ENCODE measurements at places on chromosomes 4 and X. TPM values are rescaled to one million over a fixed set of nuclear protein-coding genes. Genes with fewer than 3 reads are reported as not detected.

- no peak for DNase-seq
Observed at GRCh38 chr4:42628740-42629139, 28.2 kb downstream of the ATP8A1 start.

- DNase-seq: no peak
Observed at GRCh38 chr4:38582889-38583470, 81.0 kb upstream of the KLF3 start.

- no peak for DNase-seq
Observed at GRCh38 chr4:166252487-166253402, 379.7 kb downstream of the TLL1 start.

DNA sequence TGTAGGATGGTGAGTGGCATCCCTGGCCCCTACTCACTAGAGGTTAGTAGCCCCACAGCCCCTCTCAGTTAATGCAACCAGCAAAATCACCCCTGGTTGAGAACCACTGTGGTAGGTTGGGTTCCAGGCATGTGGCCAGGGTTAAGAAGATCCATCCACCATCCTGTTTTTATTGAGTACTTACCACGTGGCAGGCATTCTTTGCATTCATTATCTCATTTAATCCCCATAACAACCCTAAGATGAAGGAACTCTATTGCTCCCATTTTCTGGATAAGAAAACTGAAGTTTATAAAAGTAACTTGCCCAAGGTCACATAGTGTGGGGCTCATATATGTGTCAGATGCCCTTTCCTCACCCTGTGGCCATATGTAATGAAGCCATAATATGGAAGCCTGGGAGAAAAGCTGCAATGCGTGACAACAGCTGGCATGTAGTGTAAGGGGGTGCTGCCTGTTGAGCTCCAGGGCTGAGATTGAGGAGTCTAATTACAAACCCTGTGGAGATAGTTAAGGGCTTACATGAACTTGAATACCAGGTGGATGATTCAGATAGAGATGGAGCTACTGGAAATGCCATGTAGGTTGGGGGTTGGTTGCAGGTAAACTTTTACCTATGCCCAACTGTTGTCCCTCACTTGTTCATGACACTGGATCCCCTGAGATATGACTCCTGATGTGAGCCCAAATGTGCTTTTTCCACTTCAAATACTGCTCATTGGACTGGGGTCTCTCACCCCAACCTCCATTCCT, 100.2 kb upstream of the PGRMC2 start:
- no peak for DNase-seq

DNA sequence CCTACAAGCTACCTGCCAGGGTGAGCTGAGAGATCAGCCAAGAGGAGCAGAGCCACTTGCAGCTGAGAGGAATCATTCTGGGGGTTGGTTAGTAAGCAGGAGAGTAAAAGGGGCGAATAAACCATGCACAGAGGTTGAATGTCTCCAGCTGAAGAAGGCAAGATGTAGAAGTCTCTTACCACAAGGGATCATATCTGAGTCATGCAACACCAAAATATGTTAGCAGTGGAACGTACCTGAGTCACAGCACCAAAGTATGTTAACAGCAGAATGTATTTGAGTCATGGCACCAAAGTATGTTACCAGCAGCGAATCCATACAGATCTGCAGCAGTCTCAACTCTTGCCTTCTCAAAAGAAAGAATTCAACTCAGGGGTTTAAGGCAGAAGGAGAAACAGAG, 29.9 kb downstream of the C4orf51 start:
- DNase-seq: no peak

GRCh38 chr4:139704915-139705485, 39.4 kb downstream of the MGST2 start:
- DNase-seq: no peak

- DNase-seq: no peak
Observed at GRCh38 chr4:2482693-2483092, 13.8 kb downstream of the RNF4 start.

- no peak for DNase-seq
Observed at GRCh38 chr4:118354913-118355312, 2.1 kb upstream of the PRSS12 start.

The PPP3CA gene
- 36.5 TPM for total RNA-seq

GRCh38 chr4:83552083-83552482, 16.2 kb downstream of the GPAT3 start:
- DNase-seq: no peak

The AGTR2 gene
- not detected for total RNA-seq

GRCh38 chr4:2745981-2746806, 9.9 kb downstream of the TNIP2 start:
- peak; percentile 74 for DNase-seq

DNA sequence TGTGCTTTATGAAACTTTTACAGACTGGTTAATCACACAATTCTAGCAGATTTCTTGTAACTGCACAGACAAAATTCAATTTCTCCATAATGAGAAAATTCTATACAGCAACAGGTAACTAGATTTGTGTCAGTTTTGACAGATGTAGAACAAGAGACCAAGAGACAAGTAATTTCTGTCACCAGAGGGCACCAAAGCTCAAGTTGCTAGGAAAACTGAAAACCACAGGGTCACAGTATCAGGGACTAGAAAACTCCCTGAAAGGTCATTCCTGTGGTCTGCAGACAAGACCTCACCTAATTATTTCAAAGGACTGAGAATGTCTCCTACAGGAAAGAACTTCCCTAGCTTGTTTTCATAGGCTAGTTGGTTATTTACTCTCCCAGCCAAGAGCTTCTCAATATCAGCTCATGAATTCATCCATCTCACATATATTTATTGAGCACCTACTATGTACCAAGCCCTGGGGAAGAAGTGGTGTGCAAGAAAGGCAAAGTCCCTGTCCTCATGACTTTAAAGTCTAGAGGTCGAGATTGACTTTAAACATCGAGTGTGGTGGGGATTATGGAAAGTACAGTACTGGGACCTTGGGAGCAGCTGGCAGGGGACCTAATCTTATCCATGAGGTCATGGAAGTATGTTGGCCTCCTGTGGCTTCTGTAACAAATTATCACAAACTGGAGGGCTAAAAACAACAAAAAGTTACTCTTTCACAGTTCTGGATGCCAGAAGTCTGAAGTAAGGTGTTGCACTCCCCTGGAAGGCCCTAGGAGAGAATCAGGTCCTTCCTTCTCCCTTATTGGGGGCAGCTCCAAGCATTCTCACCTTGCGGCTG, 47.8 kb upstream of the SETD7 start:
- DNase-seq: no peak

- no peak for DNase-seq
Observed at GRCh38 chrX:46380148-46380752, 165.0 kb downstream of the ZNF674 start.

The POU3F4 gene
- not detected for total RNA-seq

DNA sequence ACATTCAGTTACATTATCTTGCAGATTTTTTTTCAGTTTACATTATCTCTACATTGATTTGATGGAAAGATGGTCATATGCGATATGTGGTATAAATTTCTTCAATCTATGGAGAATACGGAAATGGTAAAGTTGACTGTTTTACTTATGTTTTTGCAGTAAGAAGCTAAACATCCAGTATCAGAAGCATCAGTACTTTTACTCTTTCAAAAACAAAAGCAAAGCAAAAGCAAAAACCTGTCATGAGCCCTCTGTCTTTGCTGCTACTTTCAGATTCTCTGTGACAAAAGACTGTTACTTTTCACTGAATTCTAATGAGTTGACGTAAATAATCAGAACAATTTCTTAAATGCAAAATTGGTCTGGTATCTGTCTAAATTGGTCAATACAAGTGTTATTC, 52.4 kb upstream of the UCP1 start:
- no peak for DNase-seq

GRCh38 chrX:103397707-103398106, 21.4 kb downstream of the BEX3 start:
- DNase-seq: no peak

DNA sequence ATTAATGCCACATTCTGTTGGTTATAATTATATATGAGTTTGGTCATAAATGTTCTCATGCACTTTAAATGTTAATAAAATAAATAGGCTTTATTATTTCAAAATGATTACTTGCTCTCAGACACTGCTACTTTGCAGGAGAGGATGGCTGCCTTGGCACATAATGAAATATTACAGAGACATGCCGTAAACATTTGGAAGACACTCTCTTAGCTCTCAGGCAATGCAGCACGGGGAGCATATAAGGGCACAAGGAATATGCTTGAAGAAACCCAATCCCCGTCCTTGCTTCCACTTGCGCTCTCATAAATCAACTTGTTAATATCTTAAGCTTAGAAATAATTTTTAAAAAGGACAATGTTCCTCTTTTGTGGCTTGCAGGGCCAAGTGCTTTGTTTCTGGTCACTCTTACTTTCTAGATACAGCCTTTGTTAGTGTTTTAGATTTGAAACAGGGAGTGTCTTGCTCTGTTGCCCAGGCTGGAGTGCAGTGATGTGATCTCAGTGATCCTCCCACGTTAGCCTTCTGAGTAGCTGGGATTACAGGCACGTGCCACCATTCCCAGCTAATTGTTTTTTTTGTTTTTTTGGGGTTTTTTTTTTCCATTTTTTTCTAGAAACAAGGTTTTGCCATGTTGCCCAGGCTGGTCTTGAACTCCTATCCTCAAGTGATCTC, 445.0 kb downstream of the SPRY1 start:
- no peak for DNase-seq

DNA sequence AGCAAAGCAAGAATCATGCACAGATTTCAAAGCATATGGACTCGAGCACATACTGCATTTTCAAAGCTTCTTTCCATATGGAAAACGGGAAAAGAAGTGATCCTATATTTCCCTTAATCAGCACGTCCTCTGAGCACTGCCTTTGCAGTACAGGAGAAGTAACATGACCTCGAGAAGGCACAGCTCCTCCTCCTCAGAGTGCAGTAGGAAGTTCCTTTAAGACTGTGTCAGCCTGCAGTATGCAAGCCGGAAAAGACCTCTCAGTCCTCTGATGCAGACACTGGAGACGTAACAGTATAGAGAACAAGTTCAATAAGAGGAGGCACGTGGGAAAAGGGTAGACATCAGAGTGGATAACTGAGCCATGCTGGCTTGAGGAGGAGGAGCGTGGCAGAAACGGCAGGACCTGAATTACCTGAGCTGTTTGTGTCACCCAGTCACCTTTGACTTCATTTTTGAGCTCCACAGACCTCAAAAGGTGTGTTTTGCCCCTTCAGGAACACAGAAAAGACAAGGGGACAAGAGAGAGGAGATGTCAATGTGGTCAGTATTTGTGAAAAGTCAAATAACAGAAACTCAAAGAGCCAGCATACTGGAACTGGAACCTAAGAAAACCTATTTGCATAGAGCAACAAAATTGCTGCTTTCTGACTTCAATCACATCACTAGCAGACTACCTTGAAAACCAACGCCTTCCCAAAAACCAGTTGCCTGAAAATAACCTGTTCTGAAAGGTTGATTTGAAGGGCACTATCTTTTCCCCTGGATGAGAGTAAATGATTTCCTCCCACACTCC, 20.8 kb downstream of the IRF2 start:
- DNase-seq: no peak

The SLC38A5 gene
- total RNA-seq: 2.6 TPM

The SLC49A3 gene
- 0.85 TPM for total RNA-seq

GRCh38 chrX:41382714-41383645, 49.0 kb downstream of the DDX3X start:
- DNase-seq: no peak

DNA sequence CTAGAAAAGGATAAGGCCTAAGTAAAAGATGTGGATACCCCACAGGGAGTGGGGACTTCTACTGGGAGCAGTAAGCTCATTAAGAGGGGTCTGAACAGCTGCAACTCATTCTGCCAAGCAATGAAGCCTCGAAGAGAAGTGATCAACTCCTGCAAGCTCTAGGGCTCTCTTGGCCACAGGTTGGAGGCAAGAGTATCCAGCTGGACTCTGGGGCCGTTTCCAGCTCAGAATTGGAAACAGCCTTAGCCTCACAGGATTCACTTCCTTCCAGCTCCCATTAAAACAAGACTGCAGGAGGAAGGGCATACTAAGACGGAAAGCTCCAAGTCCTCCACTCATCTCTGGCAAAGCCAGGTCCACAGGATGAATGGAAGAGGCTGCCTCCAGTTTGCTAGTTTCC, 126.3 kb downstream of the ATG4A start:
- no peak for DNase-seq

The PSMD10 gene
- total RNA-seq: 84.8 TPM

The ALB gene
- not detected for total RNA-seq

The CSAG3 gene
- not detected for total RNA-seq

- no peak for DNase-seq
Observed at GRCh38 chr4:80182237-80182866, 15.0 kb upstream of the PRDM8 start.

GRCh38 chrX:3815896-3816664, 102.6 kb upstream of the PRKX start:
- DNase-seq: no peak

The ARR3 gene
- not detected for total RNA-seq

DNA sequence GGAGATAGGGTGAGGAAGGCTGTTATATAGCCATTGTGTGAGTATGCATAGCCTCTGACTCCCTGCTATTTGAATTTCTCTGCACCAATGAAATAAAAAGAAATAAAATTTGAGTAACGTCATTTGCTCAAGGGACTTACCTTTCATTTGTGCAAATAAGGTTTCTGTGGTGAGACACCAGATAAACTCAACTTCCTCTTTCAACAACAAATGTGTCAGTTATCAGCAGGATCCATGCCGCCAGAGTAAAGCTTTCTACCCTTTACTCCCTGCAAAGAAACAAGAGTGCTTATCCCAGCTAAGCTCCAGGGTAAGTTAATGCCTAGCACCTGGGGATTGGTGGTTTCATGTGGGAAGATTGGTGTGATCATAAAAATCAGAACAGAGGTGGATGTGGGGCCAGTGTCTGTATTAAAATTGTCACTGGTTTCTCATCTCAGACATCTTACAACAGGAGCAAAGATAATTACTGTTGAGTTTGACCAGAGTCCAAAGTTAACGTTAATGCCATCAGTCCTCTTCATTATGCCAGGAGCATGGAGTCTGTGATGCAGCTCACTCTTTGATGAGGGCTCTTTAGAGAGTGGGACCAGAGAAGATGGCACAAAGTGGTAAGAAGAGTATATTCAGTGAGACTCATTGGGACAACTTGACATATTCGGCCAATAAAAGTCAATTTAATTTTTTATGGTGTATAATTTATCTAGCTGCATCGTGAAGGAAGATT, at the start of gene P2RY10:
TSS of gene P2RY10 (plus strand) at position 206 of the 727 bp plus-strand sequence. CDS start 15,130 bp downstream, outside the sequence.
- DNase-seq: no peak

The TMPRSS11D gene
- not detected for total RNA-seq

DNA sequence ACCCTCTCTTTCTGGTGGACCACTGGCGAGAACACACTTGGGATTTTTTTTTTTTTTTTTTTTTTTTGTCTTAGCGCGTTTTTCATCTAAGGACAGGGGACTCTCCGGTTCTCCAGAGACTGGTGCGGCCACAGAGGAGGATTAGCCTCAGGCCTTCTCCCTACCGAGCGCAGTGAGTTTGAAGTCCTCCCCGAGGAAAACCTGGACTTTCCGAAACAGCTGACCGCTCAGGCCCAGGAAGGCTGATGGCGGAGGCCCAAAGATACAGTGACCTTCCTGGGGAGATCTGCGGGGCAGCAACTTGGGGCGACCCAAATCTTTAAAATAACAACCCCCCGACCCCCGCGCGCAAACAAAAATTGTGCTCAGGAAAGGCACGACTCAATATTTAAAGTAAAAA, 9.2 kb downstream of the NKX3-2 start:
- no peak for DNase-seq

All from chondrocyte (in vitro differentiated cells).